Airway epithelial cell (primary cell): ENCODE measurements at places on chromosomes 6 and 20. TPM values are rescaled to one million over a fixed set of nuclear protein-coding genes. Genes with fewer than 3 reads are reported as not detected.

Gene ADGRG6
- 20.6 and 34.5 TPM in 2 replicates for total RNA-seq

Gene PHF10
- total RNA-seq: 10.3 and 13.0 TPM in 2 replicates

Gene SSTR4
- not detected in 2 replicates for total RNA-seq

Gene DCDC2
- total RNA-seq: 0.07 TPM in 1 of 2 replicates, not detected in the other

Gene TMC2
- total RNA-seq: not detected in 2 replicates

Gene RWDD1
- 25.8 and 30.8 TPM in 2 replicates for total RNA-seq

Gene THBD
- 40.7 and 44.2 TPM in 2 replicates for total RNA-seq

Gene PRICKLE4
- 0.28 and 2.5 TPM in 2 replicates for total RNA-seq

Gene CLPSL2
- total RNA-seq: 5.1 TPM in 1 of 2 replicates, not detected in the other

Gene XKR7
- total RNA-seq: not detected in 2 replicates

Gene BTNL2
- not detected in 2 replicates for total RNA-seq

Gene BANF2
- not detected in 2 replicates for total RNA-seq

Gene MCM8
- total RNA-seq: 7.2 and 8.0 TPM in 2 replicates

Gene PAX1
- not detected in 2 replicates for total RNA-seq

Gene TFAP2D
- not detected in 2 replicates for total RNA-seq

Gene PLG
- not detected in 2 replicates for total RNA-seq

Gene SUMO4
- total RNA-seq: 0.21 TPM in 1 of 2 replicates, not detected in the other

Gene NEDD9
- total RNA-seq: 6.5 and 9.5 TPM in 2 replicates

Gene BHLHE23
- total RNA-seq: not detected in 2 replicates

Gene TGM3
- total RNA-seq: 0.14 and 0.35 TPM in 2 replicates

Gene CCN2
- total RNA-seq: 16.1 and 22.5 TPM in 2 replicates

Gene PRRC2A
- total RNA-seq: 63.4 and 119 TPM in 2 replicates

Gene COMMD7
- total RNA-seq: 9.9 and 23.6 TPM in 2 replicates

Gene HFE
- total RNA-seq: 5.0 and 8.0 TPM in 2 replicates

Gene CDC5L
- 16.7 and 17.0 TPM in 2 replicates for total RNA-seq

Gene HTR1B
- total RNA-seq: 0.49 and 0.70 TPM in 2 replicates

Gene IL17F
- total RNA-seq: not detected in 2 replicates

Gene EYS
- 0.28 and 0.37 TPM in 2 replicates for total RNA-seq

Gene KCNK15
- not detected in 2 replicates for total RNA-seq
